Renal pelvis (tissue), 12 donors: ENCODE measurements at places on chromosomes 11 and 22. TPM values are rescaled to one million over a fixed set of nuclear protein-coding genes. Genes with fewer than 3 reads are reported as not detected.

The EMID1 gene
- 111 TPM for polyA plus RNA-seq

The MMP10 gene
- 0.11 TPM for polyA plus RNA-seq

DNA sequence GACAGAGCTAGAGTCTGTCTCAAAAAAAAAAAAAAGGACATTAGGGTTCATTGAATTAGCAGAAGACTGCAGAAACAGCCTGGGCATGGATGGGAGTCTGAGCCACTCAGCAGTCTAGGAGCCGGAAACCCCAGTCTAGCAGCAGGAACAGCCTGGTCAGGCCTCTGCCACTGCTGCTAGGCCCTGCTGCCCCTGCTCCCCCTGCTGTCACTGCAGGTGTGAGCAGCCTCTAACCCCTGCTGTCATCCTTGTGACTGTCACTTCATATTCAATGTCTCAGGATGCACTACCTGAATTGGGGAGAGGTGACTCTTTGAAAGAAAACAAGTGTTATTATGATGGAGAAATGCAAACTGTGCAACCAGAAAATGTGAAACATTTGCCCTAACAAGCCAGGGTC, 7.0 kb upstream of the DDX17 start:
- no peak for DNase-seq

- DNase-seq, result no peak
These were observed 224.5 kb upstream of the DDI1 start for GRCh38 chr11:103811870-103812455.

DNA sequence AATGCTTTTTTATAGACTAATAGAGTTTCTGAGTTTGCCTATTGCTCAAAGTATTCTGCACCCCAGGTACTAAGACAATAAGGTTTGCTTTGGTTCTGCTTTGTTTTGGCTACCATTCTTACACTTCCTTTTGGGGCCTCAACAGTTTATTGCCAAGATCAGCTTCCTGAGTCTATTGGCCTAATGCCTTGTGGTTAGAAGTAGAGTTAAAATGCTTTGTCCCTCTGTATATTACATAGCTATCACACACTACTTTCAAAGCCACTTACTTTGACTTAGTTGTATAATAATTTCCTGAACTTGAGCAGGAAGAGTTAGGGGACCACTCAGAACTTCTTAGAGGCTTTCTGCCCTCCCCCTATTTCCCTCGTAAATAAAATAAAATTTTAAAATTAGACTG, 96.5 kb downstream of the DLG2 start:
- no peak for DNase-seq

The ZNF214 gene
- 11.5 TPM for polyA plus RNA-seq

GRCh38 chr11:94563848-94564467, 3.2 kb upstream of the PIWIL4 start:
- no peak for DNase-seq
